ENCODE measurements at places on chromosomes 7 and 10.

GRCh38 chr7:22801912-22802311 lies 20.7 kb downstream of the TOMM7 start:
- DNase-seq = no peak

DNA sequence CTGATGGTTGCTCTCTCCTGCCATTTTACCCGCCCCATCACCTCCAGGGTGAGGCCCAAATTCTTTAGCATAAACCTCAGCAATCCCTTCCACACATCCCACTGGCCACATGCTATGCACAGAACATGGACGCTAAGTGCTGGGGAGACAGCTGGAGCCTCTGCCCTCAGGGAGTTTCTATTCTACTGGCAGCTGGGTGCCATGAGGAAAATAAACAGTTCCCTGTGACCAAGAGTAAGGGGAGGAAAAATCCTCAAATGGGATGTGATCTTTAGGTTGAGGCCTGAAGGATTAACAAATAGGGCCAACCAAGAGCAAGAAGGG lies 1.2 kb downstream of the PARP12 start:
- no peak for DNase-seq

DNA sequence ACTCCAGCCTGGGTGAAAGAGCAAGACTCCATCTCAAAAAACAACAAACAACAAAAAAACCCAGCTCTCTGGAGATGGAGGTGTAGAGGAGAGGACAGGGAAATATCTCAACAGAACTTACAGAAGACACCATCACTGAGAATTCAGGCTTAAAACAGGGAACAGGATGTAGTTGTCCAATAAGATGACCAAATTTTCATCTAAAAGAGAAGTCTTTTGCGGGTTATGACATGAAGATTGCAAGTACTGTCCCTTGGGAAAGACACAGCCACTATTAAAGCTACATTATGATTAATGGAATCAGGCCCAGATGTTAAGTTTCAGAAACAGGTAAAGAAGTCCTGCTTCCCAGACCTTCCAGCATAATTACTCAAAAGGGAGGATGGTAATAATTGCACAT lies 235.2 kb upstream of the NRP1 start:
- DNase-seq = no peak

DNA sequence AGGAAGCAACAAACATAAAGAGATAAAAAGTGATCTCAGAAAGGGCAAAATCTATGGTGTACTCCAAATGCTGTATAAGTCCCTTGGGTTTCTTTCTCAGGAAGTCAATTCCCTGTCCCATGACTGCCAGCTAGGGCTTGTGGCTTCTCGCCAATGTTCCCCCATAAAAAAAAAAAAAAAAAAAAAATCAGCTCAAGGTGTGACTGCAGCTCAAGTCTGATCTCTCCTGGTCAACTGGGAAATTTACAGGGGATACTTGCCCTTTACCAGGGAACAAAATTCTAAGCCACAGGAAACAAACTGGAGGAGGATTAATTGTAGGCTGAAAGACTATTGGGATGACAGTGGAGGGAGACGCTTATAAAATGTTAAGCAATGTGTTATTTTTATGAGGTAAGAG lies 76.0 kb downstream of the PCGF5 start:
- DNase-seq = no peak

DNA sequence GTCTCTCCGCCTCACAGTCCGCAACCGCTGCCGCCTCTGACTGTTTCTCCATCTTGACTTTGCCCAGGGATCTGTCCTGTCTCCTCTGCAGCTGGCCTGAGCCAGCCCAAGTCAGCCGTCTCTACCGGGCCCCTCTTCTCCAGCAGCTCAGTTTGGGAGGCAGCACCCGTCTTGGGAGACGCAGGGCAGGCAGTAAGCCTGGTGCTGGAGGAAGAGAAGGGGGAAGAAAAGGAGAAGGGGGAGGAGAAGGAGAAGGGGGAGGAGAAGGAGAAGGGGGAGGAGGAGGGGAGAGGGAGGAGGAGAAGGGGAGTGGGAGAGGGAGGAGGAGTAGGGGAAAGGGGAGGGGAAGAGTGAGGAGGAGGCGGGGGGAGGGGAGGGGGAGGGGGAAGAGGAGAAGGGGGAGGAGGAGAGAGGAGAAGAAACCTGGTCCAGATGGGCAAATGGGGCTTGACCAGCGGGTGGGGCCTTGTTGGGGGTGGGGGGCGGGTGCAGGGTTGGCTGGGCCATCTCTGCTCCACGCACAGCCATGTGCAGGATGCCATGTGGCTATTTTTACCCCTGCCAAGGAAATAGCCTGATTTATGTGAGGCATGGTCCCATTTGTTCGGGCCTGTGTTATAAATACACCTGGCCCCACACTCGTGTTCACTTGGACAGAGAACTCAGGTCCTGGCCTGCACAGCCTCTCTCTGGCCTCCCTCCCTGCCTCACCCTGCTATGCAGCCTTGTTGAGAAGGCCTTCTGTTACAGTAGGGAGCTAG lies 35.9 kb upstream of the FZD9 start:
- DNase-seq = no peak

GRCh38 chr10:7152982-7153381 lies 257.9 kb downstream of the SFMBT2 start:
- no peak for DNase-seq

DNA sequence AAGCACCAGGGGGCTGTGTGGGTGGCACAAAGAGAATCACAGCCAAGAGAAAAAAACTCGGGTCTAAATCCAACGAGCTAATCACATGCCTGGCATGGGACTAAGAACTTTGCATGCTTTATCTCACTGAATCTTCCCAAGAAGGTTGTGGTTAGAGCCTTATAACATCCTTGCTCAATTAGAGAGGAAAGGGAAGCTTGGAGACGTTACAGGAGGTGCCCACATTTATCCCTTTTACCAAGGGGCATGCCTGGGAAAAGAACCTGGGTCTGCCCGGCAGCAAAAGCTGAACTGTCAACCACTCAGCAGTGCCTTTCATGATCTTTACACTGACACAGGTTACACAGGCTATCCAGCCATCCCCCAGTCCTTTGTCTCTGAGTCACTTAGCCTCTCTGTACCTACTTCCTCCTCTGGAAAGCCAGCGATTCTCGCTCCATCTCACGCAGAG lies 190.1 kb downstream of the PRPF18 start:
- DNase-seq = no peak
